ENCODE measurements at places on chromosomes 6 and 20. TPM values are rescaled to one million over a fixed set of nuclear protein-coding genes. Genes with fewer than 3 reads are reported as not detected.

- peak; percentile 73 for DNase-seq
These were observed 26.9 kb upstream of the VEGFA start for GRCh38 chr6:43742931-43743632.

- peak; percentile 97 for DNase-seq
These were observed 77.2 kb downstream of the BACH2 start for GRCh38 chr6:90219209-90219985.

GRCh38 chr20:58096880-58097423 lies 131.5 kb downstream of the ANKRD60 start:
- DNase-seq = no peak

The C6orf141 gene
- total RNA-seq = 4.5 TPM

The KIF25 gene
- 5.3 TPM for total RNA-seq

DNA sequence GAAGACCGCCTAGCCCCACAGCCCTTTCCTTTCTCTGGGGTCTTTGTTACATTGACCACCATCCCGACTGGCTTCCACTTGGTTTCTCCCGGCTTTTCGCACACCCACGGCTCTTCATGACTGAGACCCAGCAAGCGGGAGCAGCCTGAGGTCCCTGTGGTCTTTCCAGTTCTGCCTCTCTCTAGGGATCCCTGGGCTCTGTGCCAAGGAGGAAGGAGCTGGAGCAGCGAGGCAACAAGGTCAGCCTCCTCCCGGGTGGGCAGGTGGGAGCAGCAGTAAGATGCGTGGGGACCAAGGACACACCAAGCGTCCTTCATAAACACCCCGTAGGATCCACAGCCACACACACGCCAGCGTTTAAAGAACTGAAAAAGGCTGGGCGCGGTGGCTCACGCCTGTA lies 29.6 kb upstream of the MRGBP start:
- peak; percentile 76 for DNase-seq

DNA sequence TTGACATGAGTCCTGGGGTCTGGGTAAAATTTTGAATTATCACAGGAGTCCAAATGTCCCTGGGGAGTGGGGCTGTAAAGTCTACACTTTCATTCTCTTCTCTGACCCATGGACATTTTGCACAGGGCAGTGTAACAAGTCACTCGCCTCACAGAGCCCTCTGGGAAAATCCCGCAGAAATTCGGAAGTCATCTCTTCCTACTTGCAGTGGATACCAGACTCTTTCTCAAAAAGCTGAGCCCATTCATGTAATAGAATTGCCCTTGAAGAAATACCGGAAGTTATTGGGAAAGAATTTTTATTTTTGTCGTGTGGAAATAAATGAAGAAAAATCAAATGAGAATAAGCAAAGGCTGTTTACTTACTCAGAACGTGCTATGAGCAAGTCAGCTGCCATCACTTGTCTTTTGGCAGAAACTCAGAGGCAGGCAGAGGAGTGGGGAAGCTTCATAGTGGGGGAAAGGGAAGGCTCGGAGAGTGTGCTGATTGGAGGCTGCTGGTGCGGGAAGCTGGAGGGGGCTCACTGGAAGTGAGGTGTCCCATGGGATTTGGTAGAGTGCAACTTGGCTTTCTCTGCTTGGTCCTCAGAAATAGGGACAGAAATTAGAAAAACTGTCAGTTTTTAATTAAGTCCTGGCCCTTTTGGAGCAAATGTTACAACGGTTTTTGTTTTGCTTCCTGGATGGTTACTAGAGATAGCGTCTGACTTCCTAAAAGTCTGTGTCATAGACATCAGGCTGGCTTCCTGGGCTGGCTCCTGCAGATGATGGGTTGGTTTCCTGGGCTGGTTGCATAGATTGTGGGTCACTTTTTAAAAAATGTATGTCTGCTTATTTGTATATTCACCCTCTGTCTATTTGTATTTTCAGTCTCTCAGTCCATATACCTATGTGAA lies 79.8 kb upstream of the EEF1E1 start:
- DNase-seq = peak; percentile 48

DNA sequence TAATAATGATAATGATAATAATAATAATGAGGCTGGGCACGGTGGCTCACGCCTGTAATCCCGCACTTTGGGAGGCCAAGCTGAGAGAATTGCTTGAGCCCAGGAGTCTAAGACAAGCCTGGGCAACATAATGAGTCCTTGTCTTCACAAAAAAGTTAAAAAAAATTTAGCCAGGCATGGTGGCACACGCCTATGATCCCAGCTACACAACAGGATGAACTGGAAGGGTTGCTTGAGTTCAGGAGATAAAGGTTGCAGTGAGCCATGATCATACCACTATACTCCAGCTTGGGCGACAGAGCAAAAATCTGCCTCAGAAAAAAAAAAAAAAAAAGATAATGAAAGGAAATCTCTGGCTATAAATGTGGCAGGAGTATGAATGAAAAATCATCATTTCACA lies 213.4 kb downstream of the HIVEP2 start:
- DNase-seq = no peak

DNA sequence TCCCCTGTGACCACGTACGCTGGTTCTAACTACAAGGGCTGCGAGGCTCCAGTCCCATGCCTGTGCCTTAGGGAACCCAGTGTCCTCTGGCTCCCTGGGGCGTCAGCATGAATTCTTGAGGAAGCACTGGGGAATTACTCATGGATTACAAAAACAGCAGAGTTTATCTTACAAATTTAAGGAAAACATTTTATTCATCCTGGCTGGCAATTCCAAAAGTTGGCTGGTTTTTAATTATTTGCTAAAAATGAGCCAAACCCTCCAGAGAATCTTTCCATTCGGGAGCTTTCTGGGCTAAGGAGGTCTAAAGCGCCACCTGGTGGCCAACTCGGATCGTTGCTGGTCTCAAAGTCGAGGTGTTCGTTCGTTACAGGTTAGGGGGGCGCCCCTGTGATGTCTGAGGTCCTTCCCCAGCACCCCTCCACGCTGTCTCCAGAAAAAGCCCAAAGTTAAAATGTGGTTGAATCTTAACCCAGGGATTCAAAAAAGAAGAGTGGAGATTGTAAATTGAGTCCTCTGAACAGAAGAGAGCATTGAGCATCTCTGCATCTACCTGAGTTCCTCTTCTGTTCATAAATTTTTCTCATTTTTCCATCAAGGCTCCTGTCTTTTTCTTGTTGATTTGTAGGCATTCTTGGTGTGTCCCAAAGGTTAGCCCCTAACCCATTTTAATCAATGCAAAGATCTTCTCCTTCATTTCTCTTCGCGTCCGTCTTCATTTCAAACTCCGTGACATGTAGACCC lies 99.4 kb downstream of the BFSP1 start:
- peak; percentile 63 for DNase-seq

The JPH2 gene
- total RNA-seq = 2.8 TPM

The FNDC1 gene
- total RNA-seq = 0.40 TPM

- DNase-seq = no peak
These were observed 58.7 kb downstream of the UTRN start for GRCh38 chr6:144343701-144344428.

DNA sequence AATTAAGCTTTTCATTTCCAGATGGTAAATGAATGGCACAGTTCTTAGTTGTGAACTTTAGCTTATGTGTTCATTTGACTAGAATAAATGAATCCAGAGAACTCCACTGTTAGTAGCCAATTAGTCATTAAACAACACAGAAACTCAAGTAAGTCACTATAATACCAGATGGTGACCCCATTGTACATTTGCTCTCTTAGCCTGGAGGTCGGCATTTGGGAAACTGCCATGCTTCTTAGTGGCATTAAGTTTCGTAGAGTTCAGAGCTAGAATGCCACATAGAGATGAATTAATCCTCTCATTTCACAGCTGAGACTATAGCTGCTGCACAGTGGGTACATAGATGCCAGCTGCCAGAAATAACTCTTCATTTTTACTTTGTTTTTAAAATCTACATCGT lies 10.8 kb upstream of the DTNBP1 start:
- no peak for DNase-seq

DNA sequence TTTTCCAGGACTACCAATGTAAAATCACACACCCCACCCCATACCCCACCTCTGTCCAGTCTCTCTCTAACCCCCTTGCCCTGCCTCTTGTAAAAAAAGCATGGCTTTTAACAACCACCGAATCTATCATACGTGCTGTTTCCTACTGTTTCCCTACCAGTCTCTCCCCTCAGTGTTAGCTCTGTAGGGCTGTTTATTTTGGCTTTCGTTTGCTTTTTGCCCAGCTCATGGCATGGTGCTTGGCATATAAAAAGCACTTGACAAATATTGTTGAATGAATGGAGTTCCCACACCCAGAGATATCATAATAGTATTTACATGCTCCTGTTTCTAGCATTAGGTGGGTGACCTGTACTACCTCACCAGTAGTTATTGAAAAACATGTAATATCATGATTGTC lies 148.2 kb downstream of the OPRM1 start:
- no peak for DNase-seq

DNA sequence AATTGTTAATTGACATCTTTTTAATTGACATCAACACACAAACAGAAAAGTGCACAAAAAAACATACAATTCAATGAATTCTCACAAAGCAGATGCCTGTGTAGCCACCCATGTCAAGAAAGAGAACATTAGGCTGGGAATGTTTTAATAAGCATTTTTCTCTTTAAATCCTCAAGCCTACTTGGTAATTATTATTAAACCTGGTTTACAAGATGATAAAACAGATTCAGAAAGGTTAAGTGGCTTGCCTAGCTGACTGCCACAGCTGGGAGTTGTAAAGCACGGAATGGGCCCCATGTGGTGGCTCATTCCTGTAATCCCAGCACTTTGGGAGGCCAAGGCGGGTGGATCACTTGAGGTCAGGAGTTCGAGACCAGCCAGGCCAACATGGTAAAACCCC lies 90.0 kb upstream of the AKAP12 start:
- no peak for DNase-seq

- no peak for DNase-seq
These were observed 122.6 kb upstream of the NOX3 start for GRCh38 chr6:155578251-155578650.

DNA sequence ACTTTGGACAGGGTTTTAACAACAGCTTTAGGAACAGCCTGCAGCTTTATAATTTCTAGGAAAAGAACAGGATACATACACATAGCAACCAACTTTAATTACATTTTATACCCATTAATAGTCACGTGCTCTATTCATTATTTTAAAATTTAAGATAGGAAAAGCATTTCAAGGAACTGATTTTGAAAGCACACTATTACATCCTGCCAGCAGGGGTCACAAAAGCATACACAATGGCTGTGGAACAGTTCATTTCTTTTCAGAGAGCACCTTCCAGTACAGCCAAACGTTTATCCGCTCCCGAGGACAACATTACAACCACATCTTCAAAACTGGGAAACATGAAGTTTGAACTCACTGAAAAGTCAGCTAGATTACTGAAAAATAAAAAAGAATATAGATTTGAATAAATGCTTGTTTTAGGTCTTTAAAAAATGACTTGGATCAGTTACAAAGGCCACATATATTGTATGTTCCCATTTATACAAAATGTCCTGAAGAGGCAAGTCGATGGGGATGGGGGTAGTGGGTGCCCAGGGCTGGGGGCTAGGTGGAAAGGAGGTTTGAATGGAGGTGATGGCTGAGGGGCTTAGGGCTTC lies 104.6 kb upstream of the EXOC2 start:
- peak; percentile 90 for DNase-seq

DNA sequence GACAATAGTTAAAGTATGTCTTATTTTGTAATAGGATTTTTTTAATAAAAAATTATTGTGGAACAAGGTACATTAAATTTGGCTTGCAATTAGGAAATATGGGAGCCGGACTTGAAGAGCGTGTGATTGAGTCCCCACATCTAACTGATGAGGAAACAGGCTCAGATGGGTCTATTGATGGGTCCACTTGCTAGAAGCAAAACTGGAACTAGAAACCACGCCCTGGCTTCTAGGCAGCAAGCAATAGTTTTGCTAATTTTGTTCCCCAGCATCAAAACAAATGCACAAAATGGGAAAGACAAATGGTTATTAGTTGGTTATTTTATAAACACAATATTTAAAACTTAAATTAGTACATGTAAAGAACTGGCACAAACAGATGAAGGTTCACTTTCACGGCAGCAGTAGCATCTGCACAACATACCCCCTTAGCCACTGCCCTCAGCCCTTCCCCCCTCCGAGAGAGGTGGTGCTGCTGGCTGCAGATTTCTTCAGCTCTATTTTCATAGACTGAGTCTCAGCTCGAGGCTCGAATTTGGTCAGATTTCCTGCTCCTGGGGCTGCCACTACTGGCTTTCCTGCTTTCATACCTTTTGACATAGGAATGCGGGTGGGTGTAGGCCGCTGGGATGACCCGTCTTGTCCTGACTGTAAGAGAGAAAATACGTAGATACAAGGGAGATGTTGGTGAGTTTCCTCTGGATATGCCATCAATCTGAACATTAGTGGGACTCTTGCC lies 23.8 kb upstream of the TMEM30A start:
- no peak for DNase-seq

The USP49 gene
- total RNA-seq = 8.6 TPM

The NKX2-4 gene
- not detected for total RNA-seq

- no peak for DNase-seq
These were observed 43.9 kb upstream of the CLIC5 start for GRCh38 chr6:46059608-46060007.

Data from lung (tissue), 17 donors.